Fibroblast of lung (primary cell): ENCODE measurements at places on chromosomes 4 and X. TPM values are rescaled to one million over a fixed set of nuclear protein-coding genes. Genes with fewer than 3 reads are reported as not detected.

- DNase-seq, result no peak
Measured at GRCh38 chr4:180798036-180798577, 1445.1 kb upstream of the TENM3 start.

GRCh38 chr4:76687746-76688448, 210.0 kb downstream of the SOWAHB start:
- DNase-seq, result no peak

- peak; percentile 84 for DNase-seq
Measured at GRCh38 chr4:53490965-53491622, 100.2 kb downstream of the LNX1 start.

- DNase-seq, result peak; percentile 59
Measured at GRCh38 chrX:151982222-151982621, 7.7 kb upstream of the GABRE start.

GRCh38 chrX:25028726-25029125, 13.0 kb upstream of the ARX start:
- peak; percentile 71 for DNase-seq

DNA sequence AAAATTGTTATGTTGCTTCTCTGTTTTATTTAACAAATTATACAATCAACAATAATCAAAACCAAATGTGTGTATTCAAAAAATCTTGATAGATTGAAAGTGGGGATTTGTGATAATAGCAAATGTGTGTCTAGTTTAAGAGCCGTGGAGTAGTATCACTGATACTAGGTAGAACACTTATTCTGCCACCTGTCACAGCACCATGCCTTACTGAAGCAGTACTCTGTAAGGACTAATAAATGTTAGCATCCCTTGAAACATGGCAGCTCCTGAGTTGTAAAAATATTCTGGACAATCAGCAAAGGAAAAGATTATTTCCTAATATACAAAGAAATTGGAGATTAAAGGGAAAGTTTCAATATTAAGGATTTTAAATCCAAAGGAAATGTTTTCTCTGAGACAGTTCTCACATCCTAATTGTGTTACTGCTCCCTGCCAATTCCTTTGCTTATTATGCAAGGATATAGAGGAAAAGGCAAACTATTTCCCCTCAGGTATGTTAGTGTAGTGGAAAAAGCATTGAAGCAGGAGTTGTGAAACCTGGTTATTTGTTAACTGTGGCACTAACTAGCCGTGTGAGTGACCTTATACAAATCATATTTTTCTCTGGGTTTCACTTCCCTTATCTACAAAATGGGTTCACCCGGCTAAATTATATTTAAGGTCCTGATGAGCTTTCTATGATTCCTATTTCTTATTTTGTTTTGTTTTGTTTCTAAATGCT, 303.1 kb downstream of the ARHGAP24 start:
- no peak for DNase-seq

DNA sequence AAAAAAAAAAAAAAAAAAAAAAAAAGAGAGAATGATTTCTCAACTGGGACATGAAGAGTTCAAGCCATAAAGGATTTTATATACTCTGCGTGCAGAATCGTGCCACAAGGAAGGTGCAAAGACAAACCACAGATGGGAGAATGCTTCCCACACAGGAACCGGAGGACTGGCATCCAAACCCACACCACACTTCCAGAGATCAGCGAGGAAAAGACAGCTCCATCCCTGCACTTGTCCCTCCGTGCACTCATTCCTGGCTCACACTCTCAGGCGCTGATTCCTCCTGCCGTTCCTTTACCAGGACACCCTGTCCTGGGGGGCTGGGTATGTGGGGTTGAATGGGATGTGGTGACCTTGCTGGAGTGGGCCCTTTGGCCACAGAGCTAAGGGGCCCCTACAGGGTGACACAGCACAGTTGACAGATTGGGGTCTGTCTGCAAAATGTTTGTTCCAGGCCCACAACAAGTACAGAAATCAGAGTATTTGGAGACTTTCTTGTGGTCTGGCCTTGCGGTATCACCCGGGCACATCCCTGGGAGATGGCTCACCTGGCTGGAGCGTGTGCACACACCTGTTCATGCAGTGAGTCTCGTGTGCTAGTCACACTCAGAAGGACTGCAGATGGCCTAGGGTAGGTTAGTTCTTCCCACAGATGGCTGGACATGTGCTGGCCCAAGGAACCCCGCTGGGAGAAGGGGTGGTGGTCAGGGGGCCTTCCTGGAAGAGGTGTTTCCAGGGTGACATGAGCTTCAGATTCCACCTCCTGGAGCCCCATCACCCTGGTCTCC, 55.4 kb upstream of the GPR78 start:
- DNase-seq, result no peak

PFKFB1 gene
- 0.10 TPM in 1 of 2 replicates, not detected in the other for polyA plus RNA-seq

GRCh38 chr4:98786866-98787265, 128.5 kb upstream of the TSPAN5 start:
- DNase-seq, result peak; percentile 9

GRCh38 chr4:3811621-3812020, 45.4 kb downstream of the ADRA2C start:
- no peak for DNase-seq

DNA sequence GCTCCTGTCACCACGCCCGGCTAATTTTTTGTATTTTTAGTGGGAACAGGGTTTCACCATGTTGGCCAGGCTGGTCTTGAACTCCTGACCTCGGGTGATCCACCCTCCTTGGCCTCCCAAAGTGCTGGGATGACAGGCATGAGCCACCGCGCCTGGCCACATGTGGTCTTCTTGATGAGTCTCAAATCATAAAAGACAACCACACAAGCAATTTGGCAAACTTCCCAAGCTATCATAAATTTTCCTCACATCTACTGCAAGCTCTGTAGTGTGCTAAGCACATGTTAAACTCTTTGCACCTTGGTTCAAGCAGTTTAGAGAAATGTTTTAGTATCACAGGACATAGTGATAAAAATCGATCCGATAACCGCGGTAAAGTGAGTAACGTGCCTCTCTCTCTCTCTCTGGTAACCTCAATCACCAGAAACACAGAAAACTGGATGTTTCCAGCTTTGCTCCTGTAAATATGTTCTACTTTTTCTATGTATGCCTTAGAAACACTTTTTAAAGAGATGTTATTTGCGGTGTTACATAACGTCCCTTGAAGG, 256.8 kb downstream of the DHRSX start:
- DNase-seq, result peak; percentile 47

DNA sequence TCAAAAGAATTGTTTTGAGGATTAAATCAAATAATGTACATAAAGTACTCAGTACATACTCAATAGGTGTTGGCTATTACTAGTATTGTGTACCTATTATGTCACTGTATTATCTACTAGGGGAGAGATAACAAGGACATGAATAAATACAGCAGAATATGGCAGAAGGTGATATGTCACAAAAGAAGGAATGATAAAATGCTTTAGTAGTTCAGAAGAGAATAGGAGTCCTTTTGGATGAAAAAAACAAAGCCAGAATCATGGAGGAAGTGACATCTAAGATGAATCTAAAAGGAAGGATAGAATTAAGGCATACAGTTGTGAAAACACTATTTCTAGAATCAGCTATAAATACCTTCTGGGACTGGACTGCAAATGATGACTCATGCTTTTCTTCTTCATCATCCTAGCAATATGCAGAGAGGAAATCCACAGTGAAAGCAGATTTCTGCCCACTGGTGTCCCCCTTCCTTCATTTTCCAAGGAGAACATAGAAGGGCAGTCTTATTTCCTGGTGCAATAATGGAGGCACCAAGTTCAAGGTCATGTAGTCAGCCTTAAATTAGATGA, 98.7 kb downstream of the GLUD2 start:
- peak; percentile 13 for DNase-seq

ERAS gene
- polyA plus RNA-seq, result 0.05 TPM in 1 of 2 replicates, not detected in the other

DNA sequence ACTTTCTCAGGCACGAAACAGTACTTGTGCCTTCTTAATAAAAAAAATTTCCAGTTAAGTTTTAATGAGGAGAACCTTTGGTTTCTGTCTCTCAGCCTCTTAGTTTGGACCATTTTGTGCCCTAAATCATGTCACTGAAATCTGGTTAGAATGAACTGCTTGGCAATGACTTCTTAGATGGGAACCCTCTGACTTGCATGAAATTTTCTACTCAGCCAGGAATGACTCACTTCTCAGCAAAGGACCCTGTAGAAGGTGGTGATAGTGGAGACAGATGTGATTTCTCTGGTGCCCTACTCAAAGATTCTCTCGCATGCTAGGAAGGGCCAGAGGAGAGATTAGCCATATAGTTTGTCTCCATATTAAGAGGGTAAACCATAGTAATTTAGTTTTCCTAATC, 50.5 kb downstream of the RASL11B start:
- DNase-seq, result peak; percentile 44

USP17L22 gene
- polyA plus RNA-seq, result not detected in 2 replicates

DNA sequence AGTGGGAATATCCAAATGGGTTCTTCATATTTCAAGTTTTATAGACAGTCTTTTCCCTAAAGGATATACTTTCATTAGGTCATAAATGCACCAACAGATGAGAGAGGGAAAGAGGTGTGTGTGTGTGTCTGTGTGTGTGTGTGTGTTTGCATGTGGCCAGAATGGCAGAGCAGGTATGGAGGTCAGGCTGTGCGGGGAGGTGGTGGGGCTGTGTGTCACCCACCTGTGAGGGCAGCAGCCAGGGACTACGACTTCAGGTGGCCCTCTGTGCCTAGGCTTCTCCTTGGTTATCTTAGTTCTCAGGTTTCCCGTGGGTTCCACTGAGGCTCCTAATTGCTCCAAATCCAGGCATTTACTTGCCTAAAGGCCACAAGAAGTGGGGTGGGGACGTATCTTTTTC, 14.6 kb downstream of the HAND2 start:
- DNase-seq, result no peak

DNA sequence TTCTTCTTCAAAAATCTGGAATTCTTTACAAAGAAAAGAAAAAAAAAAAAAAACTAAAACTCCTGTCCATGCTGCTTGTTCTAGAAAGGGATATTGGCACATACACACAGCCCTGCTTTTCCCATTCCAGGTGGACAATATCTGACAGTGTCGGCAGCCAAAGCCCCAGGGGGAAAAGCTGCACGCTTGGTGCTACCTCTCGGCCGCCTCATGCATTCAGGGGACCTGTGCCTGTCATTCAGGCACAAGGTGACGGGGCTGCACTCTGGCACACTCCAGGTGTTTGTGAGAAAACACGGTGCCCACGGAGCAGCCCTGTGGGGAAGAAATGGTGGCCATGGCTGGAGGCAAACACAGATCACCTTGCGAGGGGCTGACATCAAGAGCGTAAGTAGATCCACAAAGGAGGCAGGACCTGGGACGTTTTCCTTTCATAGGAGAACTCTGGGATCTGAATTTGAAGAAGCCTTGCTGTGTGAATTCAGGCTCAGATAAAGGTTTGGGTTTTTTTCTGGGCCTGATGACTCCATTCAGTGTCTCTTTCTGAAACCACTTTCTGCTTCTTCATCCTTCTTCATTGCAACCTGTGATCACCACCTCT, 71.9 kb downstream of the NPNT start:
- DNase-seq, result no peak

GRCh38 chr4:105296672-105297071, 150.0 kb downstream of the TET2 start:
- DNase-seq, result no peak

KIT gene
- 7.0 and 19.9 TPM in 2 replicates for polyA plus RNA-seq

- DNase-seq, result no peak
Measured at GRCh38 chr4:9969526-9970398, 51.5 kb downstream of the SLC2A9 start.

DNA sequence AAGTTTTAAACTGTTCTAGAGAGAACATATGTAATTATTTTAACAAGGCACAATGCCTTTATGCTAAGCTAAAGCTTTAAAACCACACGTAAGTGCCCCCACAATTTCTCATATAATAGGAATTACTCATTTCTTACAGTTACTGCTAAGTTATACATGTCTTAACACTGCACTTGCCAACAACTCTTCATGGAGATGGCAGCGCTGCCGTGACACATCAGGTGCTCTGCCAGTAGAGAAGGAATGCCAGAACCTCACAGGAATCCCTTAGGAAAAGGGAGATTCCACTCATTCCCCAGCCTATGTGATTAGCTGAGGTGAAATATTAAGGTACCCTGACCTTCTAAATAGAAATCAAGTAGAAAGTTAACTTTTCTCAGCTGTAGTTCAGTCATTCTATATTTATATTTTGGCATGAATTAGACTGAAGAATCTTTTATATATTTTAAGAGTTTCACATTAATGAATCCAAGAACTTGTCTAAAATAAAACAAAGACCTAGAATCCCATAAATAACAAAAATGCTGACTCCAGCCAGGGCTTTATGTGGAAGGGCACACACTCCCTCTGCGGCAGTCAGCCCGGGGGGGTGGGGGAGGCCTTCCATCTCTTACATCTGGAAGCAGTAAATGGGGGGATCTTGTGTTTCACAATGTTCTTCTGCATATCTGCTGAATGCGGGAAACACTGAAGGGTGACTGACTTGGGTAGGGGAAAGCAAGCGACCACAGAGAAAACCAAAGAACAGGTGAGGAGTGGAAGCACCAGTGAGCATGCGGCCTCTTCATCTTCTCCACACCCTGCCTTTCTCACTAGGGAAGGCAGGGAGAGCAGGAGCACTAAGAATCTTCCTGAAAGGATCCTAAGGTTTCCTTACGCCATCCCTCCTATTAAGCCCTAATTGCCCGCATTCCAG, 23.7 kb downstream of the ACSL1 start:
- peak; percentile 8 for DNase-seq

ACSL1 gene
- 15.4 and 22.5 TPM in 2 replicates for polyA plus RNA-seq

DNA sequence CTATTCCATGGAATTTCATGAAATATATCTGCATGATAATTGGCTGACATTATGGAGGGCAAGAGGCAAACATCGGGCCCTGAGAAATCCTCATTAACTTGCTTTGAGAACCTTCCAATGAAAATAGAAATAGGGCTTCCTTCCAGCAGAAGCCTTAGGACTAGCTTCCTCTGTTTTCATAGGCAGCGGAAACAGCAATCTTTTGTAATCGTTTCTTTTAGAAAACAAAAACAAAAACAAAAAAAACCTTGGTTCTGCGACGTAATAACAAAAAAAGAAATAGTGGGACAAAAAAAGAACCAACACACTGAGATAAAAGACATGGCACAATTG, 62.9 kb downstream of the GEMIN8 start:
- no peak for DNase-seq

- no peak for DNase-seq
Measured at GRCh38 chrX:308821-309520, 9.6 kb downstream of the GTPBP6 start.

TMEM31 gene
- polyA plus RNA-seq, result 0.10 TPM in 1 of 2 replicates, not detected in the other

DNA sequence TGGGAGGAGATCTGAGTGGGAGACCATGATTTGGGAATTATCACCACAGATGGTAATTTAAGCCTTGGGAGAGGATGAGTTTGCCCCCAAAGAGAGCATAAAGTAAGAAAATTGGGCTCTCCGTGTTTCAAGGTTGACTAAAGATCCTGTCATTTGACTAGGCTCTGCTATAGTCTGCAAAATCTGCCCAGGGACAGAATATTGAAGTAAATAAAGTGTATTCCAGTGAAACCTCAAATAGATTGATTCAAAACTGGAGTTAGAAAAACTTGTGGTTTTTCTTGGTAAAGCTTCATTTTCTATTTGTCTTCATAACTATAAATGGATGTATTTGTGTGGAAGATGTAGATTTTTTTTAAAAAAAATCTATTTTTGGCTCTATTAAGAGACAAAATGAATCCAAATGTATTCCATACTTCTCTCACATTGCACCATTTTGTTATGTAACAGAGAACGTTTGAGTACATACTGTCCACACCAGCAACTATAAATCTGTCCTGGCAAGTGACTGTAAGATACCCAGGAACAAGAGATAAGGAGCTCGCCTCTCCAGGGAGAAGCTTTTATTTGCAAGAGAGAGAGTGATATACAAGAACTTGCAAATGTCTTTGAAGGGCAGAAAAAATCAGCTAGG, 170.2 kb downstream of the CBR4 start:
- no peak for DNase-seq

DDX53 gene
- polyA plus RNA-seq, result not detected in 2 replicates

ZDHHC15 gene
- 0.09 and 0.10 TPM in 2 replicates for polyA plus RNA-seq

- no peak for DNase-seq
Measured at GRCh38 chr4:40502934-40503333, 126.7 kb downstream of the RBM47 start.
